ENCODE measurements at places on chromosomes 12 and 14. TPM values are rescaled to one million over a fixed set of nuclear protein-coding genes. Genes with fewer than 3 reads are reported as not detected.

GRCh38 chr12:117013726-117014125 lies 85.5 kb downstream of the TESC start:
- DNase-seq = no peak

DNA sequence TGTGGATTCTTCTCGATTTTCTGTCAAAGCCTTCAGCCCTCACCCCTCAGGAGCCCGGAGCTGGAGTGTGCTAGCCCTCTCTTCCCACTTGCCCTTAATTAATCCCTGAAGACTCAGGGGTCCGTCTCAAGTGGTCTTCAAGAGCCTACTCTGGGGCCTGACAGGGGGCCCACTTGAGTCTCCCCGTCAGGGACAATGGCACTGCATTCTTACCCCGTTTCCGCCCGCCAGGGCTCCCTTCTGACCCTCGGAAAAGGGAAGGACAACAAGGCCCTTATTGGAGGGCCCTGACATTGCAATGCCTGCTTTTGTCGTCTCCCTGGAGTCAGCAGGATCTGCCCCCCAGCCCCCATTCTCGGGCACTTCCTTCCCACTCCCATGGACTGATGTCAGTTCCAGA lies 34.4 kb downstream of the TBX3 start:
- no peak for DNase-seq

DNA sequence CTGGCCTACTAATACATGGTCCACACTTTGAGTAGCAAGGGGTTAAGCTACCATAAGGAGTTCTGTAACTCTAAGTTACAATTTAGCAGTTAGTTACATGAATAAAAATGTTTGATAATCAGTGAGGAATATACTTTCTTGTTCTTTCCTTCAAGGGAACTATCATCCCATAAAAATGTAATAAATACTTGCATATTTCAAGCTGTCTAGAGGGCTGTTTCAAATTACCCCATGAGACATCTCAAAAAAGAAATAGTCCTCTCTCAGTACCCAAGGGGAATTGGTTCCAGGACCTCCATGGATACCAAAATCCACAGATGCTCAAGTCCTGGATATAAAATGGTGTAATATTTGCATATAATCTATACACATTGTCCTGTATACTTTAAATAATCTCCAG lies 48.7 kb upstream of the GNG2 start:
- DNase-seq = no peak

DNA sequence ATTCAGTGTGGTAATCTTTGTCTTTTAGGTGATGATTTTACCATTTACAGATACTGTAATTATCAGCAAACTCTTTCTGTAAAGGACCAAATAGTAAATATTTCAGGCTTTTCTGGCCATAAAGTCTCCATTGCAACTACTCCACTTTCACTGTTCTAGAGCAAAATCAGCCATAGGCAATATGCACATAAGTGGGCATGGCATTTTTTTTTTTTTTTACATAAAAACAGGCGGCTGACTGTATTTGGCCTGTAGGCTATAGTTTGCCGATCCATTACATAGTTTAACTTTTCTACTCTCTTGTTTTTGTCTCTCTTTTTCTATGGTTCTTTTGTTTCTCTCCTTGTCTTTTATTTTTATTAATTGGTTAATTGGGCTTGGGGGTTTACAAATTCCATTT lies 39.4 kb downstream of the RPH3A start:
- DNase-seq = no peak

Gene GALNT6
- total RNA-seq = 8.0 TPM

Gene CELA1
- not detected for total RNA-seq

- DNase-seq = no peak
Observed at GRCh38 chr14:85539510-85539909, 9.6 kb downstream of the FLRT2 start.

DNA sequence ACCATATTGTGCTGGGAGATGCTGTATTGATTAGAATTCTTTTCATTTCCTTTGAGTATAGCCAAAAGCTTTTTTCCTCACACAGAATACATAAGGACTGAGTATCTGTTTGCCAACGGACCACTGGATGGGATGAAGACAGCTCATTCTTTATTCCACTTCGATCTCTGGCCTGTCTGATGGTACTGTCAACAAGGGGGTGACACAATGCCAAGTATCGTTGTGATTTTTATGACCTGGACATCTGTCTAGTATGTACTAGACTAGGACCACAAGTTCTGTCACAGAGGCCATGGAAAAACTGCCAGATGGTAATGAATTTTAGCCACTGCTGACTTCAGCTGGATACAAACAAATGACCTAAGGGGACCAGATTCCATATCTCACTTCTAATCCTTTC lies 502.7 kb downstream of the SOX5 start:
- no peak for DNase-seq

DNA sequence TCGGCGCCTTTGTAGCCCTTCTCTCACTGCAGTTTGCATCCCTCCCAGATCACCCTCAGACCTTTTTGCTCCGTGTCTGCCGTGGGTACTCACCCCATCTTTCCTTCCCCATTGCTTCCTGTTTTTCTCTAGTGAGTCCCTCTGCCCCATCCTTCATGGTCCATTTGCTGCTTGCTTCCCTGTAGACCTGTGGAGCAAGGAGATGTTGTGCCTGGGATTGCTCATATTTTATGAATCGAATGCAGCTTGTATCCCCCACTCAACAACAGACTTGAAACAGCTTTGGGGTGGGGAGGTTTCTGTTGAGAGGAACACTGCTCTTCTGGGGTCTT lies 661 bp downstream of the DENR start:
- DNase-seq = peak; percentile 5

DNA sequence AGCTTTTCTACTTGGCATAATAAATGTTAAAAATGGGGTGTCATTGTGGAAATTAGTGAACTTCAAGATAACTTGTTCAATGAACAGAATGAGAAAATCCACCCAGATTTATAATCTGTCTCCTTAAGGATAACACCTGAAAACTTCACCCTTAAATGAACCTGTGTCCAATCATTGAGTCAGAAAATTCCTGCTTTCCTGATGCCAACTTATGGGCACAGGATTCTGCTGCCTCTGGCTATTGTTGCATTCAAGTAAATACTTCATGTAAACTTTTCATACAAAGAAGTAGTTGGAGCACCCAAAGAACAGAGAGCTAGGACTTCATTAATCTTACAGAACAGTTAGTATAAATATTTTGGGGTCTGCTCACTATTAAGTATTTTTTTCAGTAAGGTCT lies 98.9 kb upstream of the PLEKHA5 start:
- no peak for DNase-seq

- no peak for DNase-seq
Observed at GRCh38 chr12:123013185-123014095, 33.0 kb downstream of the ARL6IP4 start.

Gene ACOT6
- not detected for total RNA-seq

Gene CPNE6
- 0.32 TPM for total RNA-seq

DNA sequence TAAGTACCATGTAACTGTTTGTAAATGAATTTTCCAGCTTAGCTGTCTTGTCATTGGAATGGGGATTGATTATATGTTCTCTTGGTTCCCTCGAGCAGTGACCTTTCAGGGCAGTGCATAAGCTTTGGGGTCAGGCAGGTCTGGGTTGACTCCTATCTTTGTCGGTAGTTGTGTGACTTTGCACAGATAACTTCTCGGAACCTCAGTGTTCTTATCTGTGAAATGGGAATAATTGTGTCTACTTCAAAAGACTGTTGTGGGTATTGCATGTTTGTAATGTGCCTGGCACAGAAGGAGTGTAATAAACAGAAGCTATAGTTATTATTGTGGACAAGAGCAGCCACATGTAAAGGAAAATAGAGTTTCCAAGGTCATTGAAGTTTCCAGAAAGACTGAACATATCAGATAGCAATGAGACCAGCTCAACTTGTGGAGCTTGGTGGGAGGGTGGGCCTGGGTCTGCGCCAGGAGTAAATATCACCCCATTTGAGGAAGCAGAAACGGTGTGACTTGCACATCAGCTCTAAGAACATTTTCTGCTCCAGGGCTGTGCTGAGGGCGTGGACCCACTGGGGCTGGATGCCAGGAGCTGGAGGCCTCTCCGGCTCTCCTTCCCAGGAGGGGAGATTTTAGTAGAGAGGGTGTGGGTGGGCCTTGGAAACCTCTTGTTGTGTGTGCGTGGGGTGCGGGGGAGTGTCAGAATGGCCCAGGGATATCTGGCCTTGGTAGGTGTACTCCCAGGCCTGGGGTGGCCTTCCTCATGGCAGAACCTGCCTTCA lies 19.7 kb downstream of the FOS start:
- peak; percentile 90 for DNase-seq

DNA sequence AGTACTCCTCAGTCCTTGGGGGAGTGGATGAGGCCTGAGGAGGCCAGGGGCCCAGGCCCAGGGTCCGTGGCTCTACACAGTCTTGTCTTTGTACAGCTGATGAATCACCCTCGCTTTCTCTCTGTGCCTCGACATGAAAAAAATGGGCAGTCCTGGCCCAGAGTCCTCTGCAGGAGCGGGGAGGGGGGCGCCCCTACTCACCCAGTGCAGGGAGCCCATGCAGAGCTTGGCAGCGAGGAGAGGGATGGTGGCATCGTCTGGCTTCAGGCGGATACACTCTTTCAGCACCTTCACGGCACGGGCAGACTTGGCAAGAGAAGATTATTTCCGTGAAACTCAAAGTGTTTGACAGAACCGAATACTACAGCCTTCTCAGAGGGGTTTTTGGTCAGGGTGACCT lies 159.3 kb downstream of the TTC7B start:
- no peak for DNase-seq

- no peak for DNase-seq
Observed at GRCh38 chr12:62259631-62259992, 592 bp upstream of the USP15 start.

Gene TSHR
- total RNA-seq = 1.1 TPM

GRCh38 chr14:98227000-98227726 lies 1044.8 kb downstream of the BCL11B start:
- no peak for DNase-seq

DNA sequence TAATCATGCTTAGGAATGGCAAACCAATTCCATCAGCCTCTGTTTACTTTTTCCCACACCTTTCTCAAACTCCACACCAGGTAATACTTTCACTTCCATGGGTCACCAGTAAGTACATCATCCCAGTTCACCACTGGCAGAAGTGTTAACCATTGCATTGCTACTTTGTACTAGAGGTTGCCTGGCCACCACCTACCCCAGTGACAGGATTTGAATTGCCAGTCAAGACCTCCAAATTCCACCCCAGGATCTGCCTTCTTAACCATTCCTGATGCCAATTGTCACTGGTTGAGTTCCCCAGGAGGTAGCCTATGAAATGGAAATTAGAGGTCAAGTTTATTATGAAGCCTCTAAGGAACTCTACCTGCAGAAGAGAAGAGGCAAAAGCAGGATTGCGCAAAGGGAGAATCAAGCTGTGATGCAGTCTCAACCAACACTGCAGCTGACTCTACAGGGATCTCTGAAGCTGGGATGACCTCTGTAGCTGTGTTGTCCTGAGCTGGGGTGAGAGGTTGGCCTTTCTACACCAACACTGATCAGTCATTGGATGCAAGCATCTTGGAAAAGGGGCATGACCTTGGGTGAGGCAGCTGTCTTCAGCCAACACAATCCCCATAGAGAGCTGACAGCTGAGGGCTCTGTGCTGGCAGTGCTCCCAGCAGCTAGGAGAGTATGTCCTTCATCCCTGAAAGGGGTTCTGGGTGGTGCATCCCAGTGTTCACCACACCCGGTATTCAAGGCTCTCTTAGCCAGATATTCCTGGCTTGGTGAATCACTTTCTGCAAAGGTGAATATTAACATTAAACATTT lies 37.0 kb upstream of the HMGA2 start:
- no peak for DNase-seq

All from posterior vena cava (tissue), 2 donors.